NCI-H2107 (cell line): ENCODE measurements at places on chromosomes 16 and 17.

- no peak for DNase-seq
These were observed 676 bp downstream of the CPD start for GRCh38 chr17:30379303-30379902.

GRCh38 chr17:44389723-44390202, 314 bp upstream of the ITGA2B start:
- no peak for DNase-seq

- DNase-seq = no peak
These were observed 2.8 kb upstream of the SOCS3 start for GRCh38 chr17:78362671-78363070.

GRCh38 chr16:88871730-88872416, 5.4 kb upstream of the PABPN1L start:
- no peak for DNase-seq

- DNase-seq = no peak
These were observed 228.8 kb downstream of the SLC39A11 start for GRCh38 chr17:72863526-72864211.
